ENCODE measurements at places on chromosomes 11 and 22. TPM values are rescaled to one million over a fixed set of nuclear protein-coding genes. Genes with fewer than 3 reads are reported as not detected.

GRCh38 chr11:131370090-131370751 is at the start of gene NTM:
Gene NTM, plus strand, starts transcription at chr11:131370615.
- no peak for DNase-seq

- no peak for DNase-seq
These were observed 20.2 kb upstream of the IFITM3 start for GRCh38 chr11:340539-341512.

DNA sequence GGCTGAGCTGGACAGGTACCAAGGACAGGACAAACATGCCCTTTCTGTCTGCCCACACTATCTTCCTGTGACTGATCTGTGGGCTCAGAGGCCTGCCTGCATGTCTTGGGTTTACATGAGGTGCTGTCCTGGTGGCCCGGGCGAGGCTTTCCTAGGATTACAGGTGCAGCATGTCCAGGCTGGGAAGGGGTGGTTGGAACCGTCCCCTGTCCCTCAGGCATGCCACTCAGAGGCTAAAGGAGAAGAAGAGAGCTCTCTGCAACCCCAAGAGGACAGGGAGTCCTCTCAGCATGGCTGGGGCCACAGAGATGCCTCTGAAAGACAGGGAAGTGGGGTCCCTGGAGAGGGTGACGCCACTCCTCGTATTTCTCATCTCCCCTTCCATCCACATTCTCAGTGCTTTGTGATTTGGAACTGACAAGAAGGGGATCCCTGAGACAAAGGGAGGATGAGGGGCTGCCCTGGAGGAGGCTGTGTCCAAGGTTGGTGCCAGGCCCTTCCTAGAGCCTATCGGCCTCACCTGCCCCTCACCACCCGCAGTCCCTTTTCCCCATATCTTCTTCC is 64.6 kb upstream of the LMO1 start:
- no peak for DNase-seq

GRCh38 chr22:31083923-31084810 is 3.0 kb downstream of the SMTN start:
- no peak for DNase-seq

DNA sequence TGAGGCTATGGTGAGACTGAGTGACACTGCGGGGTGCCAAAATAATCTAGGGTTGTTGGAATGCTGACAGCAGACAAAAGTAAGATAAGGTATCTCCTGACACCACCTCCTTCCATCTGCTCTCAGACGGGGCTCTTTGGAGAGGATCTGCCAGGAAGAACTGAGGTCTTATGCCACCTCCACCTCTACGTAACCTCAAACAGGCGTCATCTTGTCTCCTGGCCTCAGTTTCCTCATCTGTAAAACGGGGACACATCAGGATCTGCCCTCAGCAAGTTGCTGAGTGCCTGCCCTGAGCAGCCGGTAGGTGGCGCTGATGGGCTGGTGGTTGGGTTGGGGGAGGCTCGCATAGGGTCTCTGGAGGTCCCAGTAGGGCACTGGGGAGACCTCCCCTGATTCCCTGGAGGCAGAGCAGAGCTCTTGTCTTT is 1.7 kb upstream of the MYEOV start:
- peak; percentile 53 for DNase-seq

DNA sequence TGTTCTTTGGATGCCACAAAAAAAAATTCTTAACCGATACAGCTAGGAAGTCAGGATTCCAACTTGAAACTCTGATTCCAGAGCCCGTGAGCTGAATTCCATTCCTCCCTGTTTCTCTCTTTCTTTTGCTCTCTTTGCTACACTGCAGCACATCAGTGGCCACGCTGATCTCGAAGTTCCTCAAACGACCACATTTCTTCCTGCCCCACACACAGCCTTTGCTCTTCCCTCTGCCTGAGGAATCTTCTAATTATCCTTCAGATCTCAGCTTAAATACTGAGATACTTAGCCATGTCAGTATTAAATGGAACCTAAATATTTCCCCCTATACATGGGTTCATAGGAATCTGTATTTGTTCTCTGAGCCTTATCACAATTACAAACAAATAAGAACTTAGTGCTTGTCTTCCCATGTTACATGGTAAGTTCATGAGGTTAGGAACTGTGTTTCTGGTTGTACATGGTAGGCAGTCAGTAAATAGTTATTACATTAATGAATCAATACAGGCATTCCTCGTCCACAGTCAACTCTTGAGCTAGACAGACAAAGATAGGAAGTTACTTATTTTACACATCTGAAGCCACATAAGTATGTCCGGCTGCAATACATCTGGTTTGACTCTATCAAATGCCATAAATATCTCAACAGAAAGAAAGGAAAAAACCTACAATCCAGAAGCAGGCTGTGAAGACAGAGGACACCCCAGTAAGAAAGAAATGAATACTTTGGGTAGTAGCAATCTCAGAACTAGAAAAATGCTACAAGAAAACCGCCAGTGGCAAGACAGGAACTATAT is 86.6 kb downstream of the MAML2 start:
- DNase-seq = no peak

GRCh38 chr11:128765571-128766549 is 72.0 kb downstream of the FLI1 start:
- no peak for DNase-seq

GRCh38 chr11:30314625-30315024 is 8.3 kb upstream of the ARL14EP start:
- no peak for DNase-seq

GRCh38 chr11:60447846-60448245 is 7.8 kb upstream of the MS4A1 start:
- DNase-seq = no peak

GRCh38 chr22:26168939-26169314 is 335 bp upstream of the SEZ6L start:
- DNase-seq = no peak

DNA sequence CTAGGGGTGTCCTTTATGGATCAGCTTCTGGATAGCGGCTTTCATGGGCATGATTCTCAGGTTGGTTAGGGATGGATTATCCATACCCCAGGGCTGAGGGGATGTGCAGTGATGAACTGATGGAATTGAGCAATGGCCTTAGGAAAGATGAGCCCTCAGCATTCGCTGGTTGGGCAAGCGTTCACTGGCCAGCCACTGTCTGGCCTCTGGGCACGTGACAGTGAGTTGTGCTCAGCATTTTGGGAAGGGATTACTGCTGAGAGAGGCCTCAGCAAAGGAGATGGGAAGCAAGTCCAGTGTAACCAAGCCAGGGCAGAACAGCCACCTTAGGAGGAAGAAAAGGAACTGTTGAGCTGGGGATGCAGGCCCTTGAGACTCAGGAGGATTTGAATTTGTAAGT is 17.4 kb downstream of the UBASH3B start:
- DNase-seq = no peak

- DNase-seq = no peak
These were observed 1.0 kb downstream of the SFI1 start for GRCh38 chr22:31497148-31497938.

DNA sequence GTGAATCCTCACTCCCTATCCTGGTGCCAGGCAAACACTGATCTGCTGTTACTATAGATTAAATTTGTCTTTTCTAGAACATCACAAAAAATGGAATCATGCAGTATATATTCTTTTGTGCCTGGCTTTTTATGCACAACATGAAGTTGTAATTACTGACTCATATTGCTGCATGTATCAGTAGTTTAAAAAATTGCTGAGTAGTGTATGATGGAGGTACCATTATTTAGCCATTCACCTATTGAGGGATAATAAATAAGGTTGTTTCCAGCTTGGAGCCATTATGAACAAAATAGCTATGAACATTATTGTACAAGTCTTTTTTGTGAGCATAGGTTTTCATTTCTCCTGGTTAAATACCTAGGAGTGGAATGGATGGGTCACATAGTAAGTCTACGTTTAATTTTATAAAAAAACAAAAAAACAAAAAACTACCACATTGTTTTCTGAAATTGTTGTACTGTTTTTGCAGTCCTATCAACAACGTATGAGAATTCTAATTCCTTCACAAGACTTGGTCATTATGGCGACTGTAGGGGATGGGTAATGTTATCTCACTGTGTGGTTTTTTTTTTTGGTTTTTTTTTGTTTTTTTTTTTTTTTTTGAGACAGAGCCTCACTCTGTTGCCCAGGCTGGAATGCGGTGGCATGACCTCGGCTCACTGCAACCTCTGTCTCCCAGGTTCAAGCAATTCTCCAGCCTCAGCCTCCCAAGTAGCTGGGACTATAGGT is 111.6 kb downstream of the USP35 start:
- no peak for DNase-seq

DNA sequence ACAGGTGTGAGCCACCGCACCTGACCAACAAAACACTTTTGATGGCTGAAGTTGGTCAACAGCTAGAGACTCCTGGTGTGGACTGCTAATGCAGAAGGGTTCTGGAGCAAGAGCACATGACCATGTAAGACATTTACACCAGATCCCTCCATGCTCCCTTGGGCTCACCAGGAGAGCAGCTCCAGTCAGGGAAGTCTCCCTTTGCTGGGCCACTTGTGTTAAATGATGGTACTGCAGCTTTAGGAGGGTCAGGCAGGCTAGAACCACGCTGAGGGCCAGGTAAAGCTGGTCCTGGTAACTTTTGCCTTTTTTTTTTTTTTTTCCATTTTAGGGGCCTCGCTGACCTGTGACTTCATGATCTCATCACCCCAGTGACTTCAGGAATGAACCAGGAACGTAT is 146.4 kb downstream of the FBXO7 start:
- DNase-seq = no peak

DNA sequence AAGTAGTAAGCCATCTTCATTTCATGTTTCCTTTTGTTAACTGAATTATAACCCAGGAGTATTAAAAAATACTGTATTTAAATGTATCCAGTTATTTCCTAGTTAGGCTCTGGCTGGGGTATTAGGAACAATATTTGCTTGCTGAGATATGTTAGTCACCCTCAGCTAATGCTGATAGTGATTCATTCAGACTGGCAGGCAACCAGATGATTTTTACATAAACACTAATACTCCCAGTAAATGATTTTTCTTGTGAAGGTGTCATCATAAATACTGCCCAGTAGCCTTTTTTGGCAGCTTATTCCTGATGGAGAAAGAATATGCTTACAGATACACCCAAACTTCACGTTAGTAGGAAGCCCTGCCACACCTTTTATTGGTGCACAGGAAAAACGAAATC is 8.1 kb downstream of the YWHAH start:
- DNase-seq = no peak

DNA sequence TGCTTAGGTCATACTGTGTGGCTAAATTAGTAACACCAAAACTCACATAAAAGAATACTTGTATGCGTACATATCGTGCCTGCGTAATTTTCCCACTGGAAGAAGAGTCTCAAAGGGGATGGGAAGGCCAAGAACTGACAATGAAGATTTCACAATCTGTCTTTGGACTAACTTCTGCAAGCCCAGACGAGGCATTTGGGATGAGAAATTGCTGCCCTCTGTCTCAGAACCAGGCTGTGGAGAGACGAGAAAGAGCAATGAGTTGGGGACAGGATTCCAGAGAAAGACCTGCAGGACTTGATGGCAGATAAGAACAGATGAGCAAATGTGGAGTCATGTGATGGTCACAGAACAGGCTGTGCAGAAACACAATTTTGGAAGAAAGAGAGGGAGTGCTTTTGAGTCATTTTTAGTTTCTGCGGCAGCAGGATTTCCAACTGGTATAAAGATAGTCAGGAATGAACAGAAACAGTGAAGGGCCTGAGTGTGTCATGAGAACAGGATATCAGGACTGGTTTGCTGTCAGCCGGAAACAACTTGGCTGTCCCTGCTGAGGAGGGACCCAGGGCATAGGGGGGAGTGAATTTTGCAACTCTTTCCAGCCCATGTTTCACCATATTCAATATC is 82.7 kb upstream of the CTSC start:
- no peak for DNase-seq

DNA sequence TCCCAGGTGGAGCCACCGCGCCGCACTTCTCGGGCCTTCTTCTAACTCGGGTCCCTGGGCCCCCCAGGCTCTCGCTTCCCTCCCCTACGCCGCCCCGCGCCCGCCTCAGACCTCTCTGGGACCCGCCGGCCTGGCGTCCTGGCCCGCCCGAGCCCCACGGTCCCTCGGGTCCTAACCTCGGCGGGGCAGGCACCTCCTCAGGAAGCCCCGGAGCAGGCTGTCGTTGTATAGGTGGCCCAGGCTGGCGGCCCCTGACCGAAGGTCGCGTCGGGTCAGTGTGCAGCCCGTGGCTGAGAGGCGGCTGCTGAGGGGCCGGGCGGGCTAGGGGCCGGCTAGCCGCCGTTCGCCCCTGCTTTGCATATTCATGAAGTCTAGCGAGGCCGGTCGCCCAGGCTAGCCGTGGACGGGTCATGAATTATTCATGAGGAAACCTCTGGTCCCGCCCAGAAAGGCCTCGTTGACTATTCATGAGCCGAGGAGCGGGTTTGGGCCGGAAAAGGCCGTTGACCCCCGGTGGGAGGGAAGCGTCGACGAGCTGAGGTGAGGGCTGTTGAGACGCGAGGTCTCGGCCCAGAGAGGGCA is at the start of gene HORMAD2:
Gene HORMAD2 (plus strand): TSS at position 513 of the 582 bp plus-strand sequence. CDS start 13,489 bp downstream, outside the sequence.
- peak; percentile 48 for DNase-seq

DNA sequence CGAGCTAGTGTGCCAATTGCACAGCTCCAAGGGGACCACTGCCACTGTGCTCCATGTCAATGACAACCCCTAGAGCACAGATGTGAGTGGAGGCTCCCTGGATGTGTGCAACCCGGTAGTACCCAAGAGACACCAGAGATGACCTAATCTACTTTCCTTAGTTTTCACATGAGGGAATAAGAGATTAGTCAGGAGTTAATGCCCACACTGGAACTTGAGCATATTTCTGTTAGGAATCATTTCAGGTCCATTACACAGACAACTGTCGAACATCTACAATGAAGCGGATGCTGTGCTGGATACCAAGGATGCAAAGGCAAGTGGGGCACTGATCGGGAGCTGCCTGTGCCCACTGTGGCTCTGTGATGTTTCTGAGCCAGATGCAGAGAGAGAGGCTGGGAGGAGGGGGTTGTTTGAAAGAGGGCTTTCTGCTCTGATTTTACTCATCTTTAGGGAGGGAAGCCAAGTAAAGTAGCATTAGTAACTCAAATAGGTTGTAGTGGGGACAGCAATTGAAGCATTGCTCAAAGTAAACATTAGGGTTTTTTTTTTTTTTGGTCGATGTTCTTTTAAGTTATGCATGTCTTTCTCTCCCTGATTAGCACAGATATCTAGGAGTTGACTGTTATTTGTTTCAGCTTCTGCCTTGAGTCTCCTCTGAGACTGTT is 82.5 kb upstream of the SORL1-AS1 start:
- no peak for DNase-seq

The ZNRD2 gene
- total RNA-seq = 37.4 TPM

The E2F8 gene
- 0.92 TPM for total RNA-seq

The CD151 gene
- total RNA-seq = 49.6 TPM

The OR5P2 gene
- total RNA-seq = 0.26 TPM

The BARX2 gene
- 0.18 TPM for total RNA-seq

The CARD16 gene
- not detected for total RNA-seq

The MYO18B gene
- not detected for total RNA-seq
